ENCODE measurements at places on chromosomes 7 and 10. TPM values are rescaled to one million over a fixed set of nuclear protein-coding genes. Genes with fewer than 3 reads are reported as not detected.

DNA sequence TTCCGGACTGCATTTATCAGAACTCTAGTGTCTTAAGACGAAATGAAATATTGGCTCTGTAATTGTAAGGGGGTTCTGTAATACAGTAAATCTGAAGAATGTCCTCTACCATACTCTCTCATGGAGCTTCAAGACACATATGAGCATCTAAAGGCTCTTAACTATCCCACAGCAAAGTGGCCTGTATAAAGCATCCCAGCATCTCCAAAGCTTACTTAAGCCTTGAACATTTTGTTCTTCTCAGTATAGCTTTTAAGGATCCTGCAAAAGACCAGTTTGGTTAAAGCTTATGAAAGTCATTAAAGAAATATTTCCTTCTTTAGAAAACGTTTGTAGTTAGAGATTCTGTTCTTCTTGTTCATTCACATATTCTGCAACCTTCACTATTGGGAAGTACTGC lies 75.1 kb downstream of the HGF start:
- H3K4me3 ChIP-seq, result no peak overlapping the region
- no peak for DNase-seq
- no peaks in the 10 kb centered on the region for H3K36me3 ChIP-seq
- H3K27ac ChIP-seq, result no peak overlapping the region

DNA sequence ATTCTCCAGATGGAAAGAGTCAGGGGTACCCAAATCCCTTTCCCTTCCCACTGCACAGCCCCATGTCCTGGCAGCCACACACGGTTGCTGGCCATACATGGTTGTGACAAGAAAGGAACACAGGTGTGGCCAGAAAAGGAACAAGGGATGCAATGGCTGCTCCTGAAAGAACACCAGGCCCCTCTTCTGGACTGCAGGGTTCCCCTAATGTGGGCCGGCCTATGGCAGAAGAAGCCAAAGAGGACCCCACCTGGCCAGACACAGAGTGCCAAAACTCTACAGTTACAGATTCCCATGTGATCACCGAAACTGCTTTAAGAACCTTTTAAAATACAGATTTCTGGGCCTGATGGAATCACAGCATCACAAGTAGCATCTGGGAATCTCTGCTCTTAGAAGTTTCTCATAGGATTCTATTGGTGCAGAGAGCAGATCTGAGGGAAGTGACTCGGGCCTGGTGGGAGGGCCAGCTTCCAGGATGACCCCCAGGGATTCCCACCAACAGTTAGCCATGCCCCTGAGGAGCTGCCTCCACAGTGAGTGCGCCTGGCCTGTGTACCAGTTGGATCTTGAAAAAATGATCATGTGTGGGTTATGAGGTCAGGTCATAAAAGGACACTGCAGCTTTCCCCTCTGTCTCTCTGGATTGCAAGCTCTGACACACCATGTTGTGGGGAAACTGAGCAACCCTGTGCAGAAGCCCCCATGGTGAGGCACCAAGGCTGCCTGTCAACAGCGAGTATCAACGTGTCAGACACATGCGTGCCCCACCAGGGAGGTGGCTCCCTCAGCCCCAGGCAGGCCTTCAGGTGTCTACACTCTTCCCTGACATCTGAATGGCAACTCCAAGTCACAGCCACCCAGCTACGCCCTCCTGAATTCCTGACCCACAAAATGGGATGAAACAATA lies 89.6 kb upstream of the LANCL2 start:
- DNase-seq, result no peak
- H3K27ac ChIP-seq, result no peak overlapping the region
- H3K36me3 ChIP-seq, result no peaks in the 10 kb centered on the region
- H3K27me3 ChIP-seq, result no peaks in the 10 kb centered on the region

Gene MAGI2
- total RNA-seq, result 22.3 TPM

GRCh38 chr10:117626228-117626627 lies 83.7 kb downstream of the EMX2 start:
- no peaks in the 10 kb centered on the region for H3K27me3 ChIP-seq
- H3K36me3 ChIP-seq, result no peaks in the 10 kb centered on the region
- H3K4me3 ChIP-seq, result no peak overlapping the region

DNA sequence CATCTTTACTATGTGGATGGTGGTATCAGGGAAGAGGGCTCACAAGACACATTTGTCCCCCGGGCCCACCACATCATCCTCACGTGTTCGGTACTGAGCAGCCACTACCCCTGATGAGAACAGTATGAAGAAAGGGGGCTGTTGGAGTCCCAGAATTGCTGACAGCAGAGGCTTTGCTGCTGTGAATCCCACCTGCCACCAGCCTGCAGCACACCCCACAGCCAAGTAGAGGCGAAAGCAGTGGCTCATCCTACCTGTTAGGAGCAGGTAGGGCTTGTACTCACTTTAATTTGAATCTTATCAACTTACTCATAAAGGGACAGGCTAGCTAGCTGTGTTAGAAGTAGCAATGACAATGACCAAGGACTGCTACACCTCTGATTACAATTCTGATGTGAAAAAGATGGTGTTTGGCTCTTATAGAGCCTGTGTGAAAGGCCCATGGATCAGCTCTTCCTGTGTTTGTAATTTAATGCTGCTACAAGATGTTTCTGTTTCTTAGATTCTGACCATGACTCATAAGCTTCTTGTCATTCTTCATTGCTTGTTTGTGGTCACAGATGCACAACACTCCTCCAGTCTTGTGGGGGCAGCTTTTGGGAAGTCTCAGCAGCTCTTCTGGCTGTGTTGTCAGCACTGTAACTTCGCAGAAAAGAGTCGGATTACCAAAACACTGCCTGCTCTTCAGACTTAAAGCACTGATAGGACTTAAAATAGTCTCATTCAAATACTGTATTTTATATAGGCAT lies 9.1 kb upstream of the CSGALNACT2 start:
- H3K4me1 ChIP-seq, result no peaks in the 10 kb centered on the region
- H3K27ac ChIP-seq, result no peak overlapping the region
- no peaks in the 10 kb centered on the region for H3K27me3 ChIP-seq
- no peak overlapping the region for H3K4me3 ChIP-seq
